ENCODE measurements at places on chromosomes 6 and 20.

GRCh38 chr6:8006208-8006607 is 58.0 kb downstream of the BLOC1S5 start:
- no peak for DNase-seq

- DNase-seq = no peak
These were observed 279.6 kb upstream of the SULF2 start for GRCh38 chr20:48064929-48065328.

DNA sequence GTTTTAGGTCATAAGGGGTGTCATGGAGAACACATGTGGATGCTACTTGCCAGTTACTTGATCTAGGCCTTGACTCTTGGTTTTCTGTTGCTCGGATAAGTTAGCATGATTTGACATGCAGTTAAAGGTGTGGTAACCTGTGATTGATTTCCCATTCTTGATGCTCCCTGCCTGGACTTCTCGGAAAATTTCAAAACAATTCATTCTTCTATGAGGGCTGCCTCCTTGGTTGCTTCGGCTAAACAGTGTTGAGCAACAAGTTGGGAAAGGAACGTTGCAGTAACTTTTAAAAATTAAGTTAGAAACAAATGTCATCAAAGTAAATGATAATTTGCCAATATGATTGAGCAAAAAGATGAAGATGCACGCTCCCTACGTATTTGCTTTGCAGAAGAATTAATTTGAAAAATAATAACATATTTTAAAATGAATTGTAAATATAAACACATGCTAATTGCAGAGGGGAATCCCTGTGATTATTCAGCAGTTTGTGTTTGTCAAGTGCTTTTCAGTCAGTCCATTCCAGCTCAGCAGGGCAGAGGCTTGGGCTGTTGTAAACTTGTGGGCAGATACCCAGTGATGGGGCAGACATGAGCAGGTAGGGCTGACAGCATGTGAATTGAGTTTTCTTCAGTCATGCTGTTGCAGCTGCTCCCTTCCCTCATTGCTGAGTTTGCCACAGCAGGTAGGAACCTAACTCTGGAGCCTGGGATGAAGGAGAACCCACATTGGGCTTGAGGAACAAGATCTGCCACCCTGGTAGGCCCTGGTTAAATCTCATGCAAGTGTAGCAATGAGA is 110.2 kb downstream of the ESR1 start:
- DNase-seq = no peak

DNA sequence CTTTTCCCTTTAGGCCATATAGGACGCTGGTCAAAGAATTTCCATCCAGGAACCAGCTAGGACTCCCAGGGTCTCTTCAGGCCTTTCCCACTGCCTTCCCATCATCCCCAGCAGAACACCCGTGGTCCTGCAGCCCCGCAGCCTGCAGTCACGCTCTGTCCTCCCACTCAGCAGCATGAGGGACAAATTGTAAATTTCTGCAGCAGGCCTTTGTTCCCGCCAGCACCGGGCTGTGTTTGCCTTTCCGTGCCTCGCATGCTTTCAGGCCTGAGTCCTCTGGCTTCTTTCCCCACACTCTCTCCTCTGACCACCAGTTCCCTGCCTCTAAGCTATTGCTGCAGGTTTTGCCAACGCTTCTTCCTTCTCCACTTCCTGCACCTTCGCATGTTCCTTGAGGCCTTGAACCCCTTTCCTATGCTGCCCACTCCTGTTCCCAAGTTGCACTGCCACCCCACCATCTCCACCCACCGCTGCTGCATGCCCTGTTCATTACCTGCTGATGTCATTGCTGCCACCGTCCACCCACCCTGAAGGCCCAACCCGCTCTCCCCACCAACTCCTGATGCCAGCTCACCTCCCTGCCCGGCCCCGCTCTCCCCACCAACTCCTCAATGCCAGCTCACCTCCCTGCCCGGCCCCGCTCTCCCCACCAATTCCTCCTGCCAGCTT is 49.8 kb downstream of the RNASET2 start:
- no peak for DNase-seq

- DNase-seq = no peak
These were observed 9.7 kb downstream of the CST7 start for GRCh38 chr20:24958506-24959385.

DNA sequence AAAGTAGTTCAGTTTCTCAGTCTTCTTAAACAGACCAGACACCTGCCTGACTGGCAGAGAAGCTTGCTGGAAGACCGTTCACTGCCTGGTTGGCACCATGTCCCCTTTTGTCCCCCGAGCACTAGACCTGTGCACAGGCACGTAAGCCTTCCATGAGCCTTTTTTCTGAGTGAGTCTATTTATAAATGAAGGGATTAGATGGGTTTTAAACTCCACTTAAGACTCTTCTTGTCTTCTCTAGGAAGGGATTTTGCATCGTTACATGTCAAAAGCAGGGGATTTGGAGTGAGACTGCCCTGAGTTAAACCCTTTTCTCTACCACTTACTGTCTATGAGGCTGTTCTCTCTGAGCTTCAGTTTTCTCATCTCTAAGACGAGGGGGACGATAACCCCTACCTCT is 37.6 kb downstream of the STK35 start:
- DNase-seq = no peak

DNA sequence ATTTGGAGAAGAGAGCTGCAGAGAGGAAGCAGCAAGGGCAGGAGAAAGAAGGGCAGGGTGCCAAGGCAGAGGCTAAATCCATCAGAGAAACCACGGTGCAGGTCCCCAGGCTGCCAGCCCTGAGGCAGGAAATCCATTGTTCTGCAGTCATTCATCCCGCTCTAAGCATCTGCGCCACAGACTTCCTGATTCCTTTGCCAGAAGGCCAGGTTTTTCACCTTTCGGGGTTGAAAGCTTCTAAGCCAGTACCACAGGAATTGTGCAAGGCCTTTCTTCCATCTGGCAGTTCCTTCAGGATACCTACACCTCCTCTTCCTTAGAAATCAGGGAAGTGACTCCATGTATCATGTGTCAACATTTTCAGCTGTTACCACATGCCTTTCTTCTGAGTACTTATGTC is 45.6 kb downstream of the ADGRF5 start:
- DNase-seq = no peak

GRCh38 chr20:48777821-48778220 is 50.0 kb downstream of the PREX1 start:
- no peak for DNase-seq

- DNase-seq = no peak
These were observed 10.1 kb downstream of the ANGPT4 start for GRCh38 chr20:906001-906520.

- DNase-seq = no peak
These were observed 430.3 kb upstream of the SOX4 start for GRCh38 chr6:21163110-21163837.

- no peak for DNase-seq
These were observed 73.4 kb downstream of the GMPR start for GRCh38 chr6:16311763-16312162.

DNA sequence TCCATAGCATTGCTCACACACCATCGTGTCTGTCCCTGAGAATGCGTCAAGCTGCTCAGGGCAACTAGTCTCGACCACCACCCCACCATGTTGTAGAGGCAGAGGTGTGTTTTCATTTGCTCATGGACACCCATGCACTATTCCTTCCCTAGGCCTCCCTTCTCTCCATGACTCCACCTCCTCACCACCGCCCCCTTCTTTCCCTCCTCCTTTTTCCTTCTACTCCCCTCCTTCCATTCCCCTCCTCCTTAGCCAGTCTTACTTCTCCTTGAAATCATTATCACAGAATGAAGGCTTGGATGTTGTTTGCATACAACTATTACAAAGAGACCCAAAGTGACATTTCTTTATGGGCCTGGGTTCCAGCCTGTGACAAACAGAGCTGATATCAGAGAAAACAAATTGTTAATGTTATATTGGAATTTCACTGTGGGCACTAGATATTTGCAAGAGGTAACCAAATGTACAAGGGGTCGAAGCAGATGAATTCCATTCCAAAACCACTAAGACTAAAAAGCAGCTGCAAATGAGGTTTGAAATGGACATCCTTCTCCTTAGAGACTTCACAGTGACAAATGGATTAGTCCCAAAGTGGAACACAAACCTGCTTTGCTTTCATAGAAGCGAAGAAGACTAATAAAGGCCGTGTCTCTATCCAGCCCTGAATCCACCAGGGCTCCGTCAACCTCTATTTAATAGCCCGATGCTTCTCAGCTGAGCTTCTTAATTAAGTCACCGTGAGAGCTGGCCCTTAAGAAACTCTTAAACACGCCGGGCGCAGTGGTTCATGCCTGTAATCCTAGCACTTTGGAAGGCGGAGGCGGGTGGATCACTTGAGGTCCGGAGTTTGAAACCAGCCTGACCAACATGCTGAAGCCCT is 275.8 kb upstream of the SULF2 start:
- DNase-seq = no peak
